ENCODE measurements at places on chromosomes 7 and 10.
A peak's percentile ranks its signal among the peaks of the same experiment; 100 is the strongest.

GRCh38 chr7:117134889-117135552, 181.7 kb downstream of the ST7 start:
- no peak for DNase-seq

- DNase-seq: no peak
These were observed 188.2 kb downstream of the IPMK start for GRCh38 chr10:58079461-58079860.

GRCh38 chr7:29095631-29096445, 50.5 kb downstream of the CPVL start:
- no peak for DNase-seq

GRCh38 chr10:6114299-6114698, 25.5 kb downstream of the RBM17 start:
- DNase-seq: no peak

GRCh38 chr10:6843894-6844650, 264.0 kb upstream of the PRKCQ start:
- DNase-seq: no peak

GRCh38 chr10:62189131-62189530, 79.5 kb downstream of the RTKN2 start:
- no peak for DNase-seq

DNA sequence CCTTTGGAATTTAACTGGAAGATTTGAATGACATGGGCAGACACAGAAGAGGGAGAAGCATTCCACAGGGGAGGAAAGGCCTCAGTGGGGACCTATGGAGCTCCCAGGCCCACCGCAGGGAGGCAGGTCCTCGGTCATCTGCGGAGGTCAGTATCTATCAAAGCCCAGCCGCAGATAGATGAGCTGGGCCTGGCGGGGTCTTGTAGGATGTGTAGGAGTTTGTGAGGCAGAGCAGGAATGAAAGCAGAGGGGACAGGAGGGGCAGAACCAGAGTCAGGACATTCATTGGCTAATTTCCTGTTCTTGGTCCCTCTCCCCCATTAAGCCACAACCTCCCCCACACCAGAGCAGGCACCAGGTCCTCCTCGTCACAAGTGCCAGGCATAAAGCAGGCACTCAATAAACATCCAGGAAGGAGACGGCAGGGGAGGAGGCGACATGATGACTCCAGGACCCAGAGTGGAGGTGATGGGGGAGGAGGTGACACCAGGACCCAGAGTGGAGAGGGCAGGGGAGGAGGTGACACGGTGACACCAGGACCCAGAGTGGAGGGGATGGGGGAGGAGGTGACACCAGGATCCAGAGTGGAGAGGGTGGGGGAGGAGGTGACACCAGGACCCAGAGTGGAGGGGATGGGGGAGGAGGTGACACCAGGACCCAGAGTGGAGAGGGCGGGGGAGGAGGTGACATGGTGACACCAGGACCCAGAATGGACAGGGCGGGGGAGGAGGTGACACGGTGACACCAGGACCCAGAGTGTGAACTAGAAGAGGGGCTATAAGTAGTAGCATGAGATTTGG, 83.7 kb upstream of the PDGFA start:
- no peak for DNase-seq

DNA sequence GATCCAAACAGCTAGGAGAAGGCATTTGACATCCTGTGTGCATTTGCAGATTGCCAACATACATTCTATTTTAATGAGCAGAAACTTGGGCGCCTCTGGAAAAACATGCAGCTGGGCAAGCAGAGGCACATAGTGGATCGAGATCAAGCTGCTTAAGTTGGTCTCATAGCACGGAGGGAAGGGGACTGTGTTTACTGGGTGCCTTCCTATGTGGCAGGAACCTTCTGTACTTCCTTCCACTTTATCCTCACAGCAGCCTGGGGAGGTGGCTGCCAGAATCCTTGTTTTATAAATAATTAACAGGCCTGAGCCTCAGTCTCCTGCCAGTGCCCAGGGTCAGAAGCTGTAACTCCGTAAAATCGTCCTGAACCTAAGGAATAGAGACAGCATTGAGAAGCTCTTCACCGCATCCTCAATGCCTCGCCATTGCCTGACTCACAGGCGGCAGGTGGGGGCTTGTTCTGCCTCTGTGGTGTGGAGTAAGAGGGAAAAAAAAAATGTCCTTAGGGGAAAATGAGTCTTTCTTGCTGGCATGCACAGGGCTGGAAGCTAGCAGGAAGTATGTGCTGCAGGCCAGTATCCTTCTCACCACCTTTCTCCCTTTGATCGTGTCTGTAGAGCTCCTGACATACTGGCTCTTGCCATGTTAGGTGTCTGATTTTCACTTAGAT, 6.2 kb downstream of the VWA2 start:
- DNase-seq: no peak

- peak; percentile 9 for DNase-seq
These were observed 280.0 kb downstream of the RPS24 start for GRCh38 chr10:78313636-78314035.

GRCh38 chr7:91411060-91411459, 146.8 kb downstream of the FZD1 start:
- no peak for DNase-seq

- DNase-seq: no peak
These were observed 116.3 kb downstream of the WDFY4 start for GRCh38 chr10:48801001-48801421.

DNA sequence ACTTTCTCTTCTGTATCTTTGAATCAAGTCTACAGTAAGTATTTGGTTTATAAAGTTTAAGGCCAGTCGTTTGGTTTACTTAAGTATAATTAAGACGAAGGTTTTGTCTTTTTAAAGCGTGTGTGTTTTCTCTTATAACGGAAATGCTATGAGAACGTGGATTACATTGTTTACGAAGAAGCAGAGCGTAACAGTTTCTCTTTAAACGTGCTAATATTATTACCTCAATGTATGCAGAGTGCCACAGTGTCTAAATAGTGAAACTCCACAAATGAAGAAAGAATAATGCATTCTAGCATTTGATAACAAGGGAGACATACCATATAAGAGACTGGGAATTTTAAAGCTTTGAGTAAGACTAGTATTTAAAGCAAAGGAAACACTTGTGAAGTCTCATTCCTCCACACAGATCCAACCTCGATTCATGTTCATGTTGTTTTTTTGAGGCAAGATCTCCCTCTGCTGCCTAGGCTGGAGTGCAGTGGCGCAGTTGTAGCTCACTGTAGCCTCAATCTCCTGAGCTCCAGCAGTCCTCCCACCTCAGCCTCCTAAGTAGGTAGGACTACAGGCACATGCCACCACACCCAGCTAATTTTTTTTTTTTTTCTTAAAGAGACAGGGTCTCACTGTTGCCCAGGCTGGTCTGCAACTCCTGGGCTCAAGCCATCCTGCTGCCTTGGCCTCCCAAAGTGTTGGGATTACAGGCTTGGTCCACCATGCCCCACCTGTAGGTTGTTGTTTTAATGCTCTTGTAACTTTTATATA, 75.1 kb downstream of the ANKRD61 start:
- no peak for DNase-seq

GRCh38 chr7:84674236-84674913, 479.8 kb upstream of the SEMA3A start:
- DNase-seq: no peak

DNA sequence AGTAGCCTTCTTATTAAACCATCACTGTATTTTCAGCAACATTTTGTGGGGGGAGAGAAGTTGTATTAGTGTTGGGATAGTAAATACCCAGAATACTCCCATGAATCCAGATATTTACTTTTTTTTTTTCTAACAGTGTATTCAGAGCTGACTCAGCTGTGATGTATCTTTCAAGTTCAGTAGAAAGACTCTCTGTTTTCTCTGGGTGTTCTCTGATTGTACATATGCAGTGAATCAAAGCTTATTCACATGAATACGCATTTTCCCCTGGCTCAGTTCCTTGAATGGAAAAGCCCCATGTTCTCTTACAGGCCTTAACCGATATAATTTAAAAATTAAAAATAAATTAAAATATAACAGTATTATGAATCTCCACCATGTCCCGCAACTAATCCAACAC, 1.3 kb downstream of the TFPI2 start:
- no peak for DNase-seq

- no peak for DNase-seq
These were observed 202.1 kb upstream of the SMIM30 start for GRCh38 chr7:113320419-113320818.

DNA sequence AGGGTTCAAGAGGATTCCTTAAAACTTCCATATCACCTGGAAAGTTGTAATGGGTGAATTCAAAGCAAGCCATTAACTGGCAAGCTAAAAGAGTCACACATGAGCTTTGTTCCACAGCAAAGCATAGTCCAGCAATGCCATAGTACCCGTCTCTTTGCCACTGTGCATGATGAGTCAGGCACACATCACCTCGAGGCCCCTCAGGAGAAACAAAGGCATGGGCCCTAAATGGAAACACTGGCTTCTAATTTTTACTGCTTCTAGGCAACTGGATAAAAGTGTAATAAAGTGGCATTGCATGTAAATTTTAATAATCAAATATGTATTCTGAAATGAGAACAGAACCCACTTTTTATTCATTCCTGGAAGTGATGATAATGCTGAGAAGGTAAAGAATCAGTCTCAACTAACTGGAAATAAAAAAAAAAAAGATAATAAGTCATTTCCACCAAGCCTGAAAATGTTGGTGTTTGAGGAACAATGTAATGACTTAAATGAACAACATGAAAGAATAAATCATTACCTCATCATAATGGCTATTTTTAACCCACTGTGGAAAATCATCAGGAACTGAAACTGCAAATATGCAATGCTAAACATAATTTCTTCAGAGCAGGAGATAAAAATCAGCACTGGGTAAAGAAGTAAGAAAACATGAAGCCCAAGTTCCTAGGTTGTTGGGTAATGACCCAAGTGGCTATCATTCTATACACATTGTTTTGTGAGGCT, 104.9 kb downstream of the CDK6 start:
- no peak for DNase-seq

DNA sequence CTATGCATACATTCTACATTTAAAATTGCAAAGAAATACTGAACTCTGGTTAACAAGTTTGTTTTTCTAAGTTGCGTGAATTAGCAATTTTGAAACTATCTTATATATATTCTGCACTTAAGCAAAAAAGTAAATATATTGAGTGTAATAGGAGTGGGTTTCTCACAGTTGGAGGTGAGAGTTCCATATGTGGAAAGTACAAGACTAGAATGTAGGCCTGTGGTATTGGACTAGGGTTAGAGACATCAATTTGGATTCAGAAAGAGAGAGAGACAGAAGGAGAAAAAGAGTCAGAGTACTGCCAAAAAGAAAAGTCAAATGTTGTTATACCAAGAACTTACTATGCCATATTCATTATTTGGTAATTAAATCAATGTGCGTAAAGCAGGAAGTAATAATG, 47.3 kb upstream of the ITGB8 start:
- DNase-seq: no peak

GRCh38 chr7:17965603-17966002, 25.3 kb upstream of the SNX13 start:
- no peak for DNase-seq

- no peak for DNase-seq
These were observed 12.2 kb upstream of the LGI1 start for GRCh38 chr10:93745408-93746065.

- DNase-seq: no peak
These were observed 2.1 kb upstream of the CCDC126 start for GRCh38 chr7:23594879-23595604.

- no peak for DNase-seq
These were observed 2.8 kb downstream of the GIMAP5 start for GRCh38 chr7:150740053-150740452.

- no peak for DNase-seq
These were observed 65.9 kb upstream of the LRRN3 start for GRCh38 chr7:111025006-111025405.

- no peak for DNase-seq
These were observed 1.8 kb upstream of the TMEM184A start for GRCh38 chr7:1557771-1558170.

DNA sequence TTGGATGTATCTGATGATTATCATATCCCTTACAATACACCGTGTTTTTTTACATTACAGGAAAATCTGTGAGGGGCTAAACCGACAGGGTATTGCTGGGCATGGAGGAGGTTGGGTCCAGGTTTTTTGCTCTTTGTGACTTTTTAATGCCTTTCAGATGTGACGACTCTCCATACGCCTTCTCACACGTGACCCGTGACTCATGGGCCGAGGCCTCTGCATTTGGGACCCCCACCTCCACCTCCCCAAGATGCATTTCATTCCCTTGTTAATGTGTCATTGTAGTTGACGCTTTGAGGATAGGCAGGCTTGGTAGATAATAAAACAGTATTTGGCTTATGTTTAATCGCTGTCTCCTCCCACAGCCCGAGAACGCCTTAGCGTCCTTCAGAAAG, 95.3 kb downstream of the CUX1 start:
- peak; percentile 38 for DNase-seq

DNA sequence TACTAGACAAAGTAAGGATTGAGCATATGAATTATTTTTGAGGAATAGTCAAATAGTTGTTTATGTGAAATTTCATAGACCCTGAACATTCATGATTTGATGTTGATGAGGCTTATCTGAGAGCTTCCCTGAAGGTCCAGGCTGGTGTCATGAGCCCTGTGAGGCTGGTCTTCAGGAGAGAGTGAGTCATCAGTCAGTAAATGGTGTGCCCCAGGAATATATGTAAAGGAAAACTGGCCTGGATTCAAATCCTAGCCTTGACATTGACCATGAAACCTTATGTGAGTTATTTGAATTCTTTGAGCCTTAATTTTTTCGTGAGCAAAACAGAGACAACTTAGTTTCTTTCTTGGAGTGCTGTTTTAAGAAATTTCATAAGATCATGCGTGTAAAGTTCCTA, 6.2 kb downstream of the TMEM236 start:
- no peak for DNase-seq

DNA sequence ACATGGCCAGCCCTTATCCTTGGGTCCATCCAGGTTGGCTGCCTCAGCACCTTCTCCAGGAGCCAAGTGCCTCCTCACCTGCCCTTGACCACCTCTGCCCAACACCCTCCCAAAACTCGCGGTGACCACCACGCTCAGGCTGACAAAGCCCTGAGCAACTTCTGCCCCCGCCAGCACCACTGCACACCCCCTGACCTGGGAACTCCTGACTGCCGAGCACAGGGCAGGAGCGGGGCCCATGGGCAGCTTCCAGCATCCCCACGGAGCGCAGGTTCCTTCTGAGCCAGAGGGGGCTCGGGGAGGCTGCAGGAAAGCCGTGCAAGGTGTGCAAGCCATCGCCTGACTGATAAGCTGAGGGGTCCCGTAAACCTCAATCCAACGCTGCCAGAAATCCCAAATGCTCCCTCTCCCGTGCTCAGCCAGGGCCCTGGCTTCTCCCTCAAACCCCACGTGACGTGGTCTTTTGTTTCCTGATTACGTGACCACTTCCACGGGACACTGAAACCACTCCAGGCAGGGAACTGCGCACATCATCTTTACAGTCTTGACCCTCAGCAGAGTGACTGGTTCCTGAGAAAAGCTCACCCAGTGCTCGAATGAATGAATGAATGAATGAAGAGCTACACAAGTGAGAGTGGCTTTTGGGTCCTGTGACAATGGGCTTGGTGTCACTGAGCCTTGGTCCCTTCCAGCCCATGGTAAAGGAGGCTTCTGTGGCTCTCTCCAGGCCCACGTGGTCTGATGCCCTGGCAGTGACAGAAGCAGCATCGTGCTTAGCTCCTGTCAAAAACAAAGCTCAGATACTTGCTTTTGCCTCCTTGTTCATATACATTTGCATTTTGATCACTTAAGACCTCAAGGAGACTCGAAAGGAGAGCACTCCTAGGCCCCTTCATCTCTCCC, 249.8 kb upstream of the PPP2R2D start:
- no peak for DNase-seq

- DNase-seq: no peak
These were observed 42.2 kb upstream of the ELN start for GRCh38 chr7:73985737-73986141.

- no peak for DNase-seq
These were observed 4.1 kb downstream of the LAMB1 start for GRCh38 chr7:107998660-107999480.

Measured in sciatic nerve (tissue), 2 donors.